RKO (cell line): ENCODE measurements at places on chromosomes 1 and 21.

DNA sequence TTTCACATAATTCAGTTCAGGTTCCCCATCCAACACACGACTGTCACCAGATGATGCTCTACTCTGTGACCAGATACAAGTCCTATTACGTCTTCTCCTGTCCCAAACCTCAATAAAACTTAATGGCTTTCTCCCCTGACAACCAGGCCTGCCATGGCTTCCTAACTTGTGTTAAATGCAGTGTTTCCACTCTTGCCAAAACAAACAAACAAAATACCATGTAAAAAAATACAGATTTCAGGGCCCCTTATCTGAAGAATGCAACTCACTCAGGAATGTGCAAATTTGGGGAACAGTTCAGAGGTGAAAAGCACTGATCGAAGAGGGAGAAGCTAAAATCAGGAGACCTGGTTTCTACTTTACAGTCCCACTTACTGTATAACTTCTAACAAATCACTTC is 863 bp upstream of the NUF2 start:
- peak; percentile 19 for DNase-seq

DNA sequence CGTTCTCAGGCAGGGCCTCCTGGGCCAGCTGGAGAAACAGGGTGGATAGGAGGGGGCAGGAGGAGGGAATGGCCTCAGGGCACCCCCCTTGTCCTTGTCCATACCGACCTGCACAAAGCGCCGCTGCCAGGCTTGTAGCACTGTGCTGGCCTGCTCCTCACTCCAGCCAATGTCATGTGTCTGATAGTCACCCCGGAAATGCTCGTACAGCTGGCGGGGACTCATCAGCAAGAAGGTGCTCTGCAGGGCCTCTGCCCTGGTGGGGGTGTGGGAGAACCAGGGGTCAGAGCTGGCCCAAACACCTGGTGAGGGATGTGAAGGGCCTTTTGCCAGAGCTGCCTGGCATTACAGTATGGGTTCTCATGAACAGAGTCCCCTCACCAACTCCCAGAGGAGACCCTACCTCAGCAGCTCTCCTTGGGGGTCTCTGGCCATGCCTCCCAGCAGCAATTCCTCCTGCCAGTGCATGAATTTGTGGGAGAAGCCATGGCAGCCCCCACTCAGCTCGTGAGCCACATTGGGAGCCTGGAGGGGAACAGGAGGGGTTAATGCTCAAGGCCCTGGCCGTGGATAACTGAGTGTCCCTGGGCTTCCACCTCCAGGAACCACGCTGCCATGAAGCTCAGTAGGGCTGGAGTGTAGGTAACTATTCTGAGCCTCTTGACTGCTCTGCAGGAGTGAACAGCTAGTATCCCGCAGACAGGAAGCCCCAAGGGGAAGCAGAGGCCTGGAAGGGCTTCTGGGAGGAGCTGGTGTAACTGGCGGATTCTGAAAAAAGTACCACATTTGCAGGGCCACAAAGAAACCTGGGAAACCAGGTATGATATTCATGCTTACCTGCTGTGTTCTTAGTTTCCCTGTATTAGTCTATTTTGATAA is 13.3 kb downstream of the PTCH2 start:
- no peak for DNase-seq

- DNase-seq: no peak
Observed at GRCh38 chr1:191695865-191696264, 462.4 kb upstream of the RGS18 start.

DNA sequence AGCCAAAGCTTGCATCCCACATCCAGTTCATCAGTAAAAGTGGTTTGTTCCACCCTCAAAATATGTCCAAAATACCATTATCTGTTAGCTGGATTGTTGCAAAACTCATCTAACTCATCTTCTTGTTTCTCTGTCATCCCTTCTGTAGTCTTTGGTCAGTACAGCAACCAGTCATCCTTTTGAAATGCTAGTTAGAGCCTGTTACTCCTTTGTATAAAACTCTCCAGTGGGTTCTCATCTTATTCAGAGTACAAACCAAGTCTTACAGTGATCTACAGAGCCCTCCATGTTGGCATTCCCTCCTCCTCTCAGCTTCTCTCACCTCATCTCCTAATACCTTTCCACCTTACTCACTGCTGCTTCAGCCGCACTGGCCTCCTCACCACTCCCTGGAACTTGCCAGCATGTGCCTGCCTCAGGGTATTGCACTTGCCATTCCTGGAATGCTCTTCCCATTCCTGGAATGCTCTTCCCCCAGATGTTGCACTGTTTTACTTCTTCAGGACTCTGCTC is 70.6 kb downstream of the LAMC1 start:
- DNase-seq: no peak

- DNase-seq: peak; percentile 83
Observed at GRCh38 chr1:204127597-204128242, 24.1 kb downstream of the ETNK2 start.
